ENCODE measurements at places on chromosomes 1 and 21. TPM values are rescaled to one million over a fixed set of nuclear protein-coding genes. Genes with fewer than 3 reads are reported as not detected.

The HECTD3 gene
- total RNA-seq, result 47.6 TPM

The SMAP2 gene
- 72.8 TPM for total RNA-seq

The SPRR2F gene
- not detected for total RNA-seq

- DNase-seq, result no peak
Measured at GRCh38 chr21:16676391-16676790, 836.5 kb upstream of the CXADR start.

DNA sequence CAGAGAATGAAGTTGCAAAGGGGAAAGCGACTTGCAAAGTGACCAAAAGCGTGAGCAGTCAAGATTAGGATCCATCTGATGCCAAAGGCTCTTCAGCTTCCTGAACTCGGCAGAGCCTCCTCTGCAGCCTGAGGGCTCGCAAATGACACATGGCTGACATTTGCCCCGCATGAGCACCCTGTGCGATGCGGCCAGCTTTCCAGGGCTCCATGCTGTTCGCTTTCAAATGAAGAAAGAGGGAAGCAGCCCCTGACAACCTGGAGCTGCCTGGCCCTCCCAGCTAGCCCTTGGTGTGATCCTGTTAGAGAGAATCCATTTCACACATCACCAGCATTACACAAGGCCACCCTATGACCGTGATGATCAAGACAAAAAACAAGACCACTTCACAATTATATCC is 20.2 kb upstream of the FAM131C start:
- DNase-seq, result no peak

The TCHH gene
- total RNA-seq, result 0.15 TPM
